CD4-positive, alpha-beta T cell treated with Interleukin-12 subunit alpha and Interleukin-12 subunit beta, for 1 hour (primary cell): ENCODE measurements at places on chromosomes 2 and 18.

DNA sequence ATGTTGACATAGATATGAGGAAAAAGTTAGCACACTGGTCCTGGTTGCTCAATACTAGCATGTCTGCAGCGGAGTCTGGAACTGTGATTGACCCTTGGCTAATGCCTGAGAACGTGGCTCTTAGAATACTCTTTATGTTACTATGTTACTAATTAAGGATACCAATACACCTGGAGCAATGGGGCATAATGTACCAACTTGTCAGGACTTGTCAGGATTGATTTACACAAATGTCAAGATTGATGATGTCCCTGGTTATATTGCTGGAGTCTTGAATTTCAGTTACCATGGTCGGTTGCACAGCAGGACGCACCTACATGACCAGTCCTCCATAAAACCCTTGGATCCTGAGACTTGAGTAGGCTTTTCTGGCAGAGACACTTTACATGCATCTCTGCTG lies 810.9 kb downstream of the CPS1 start:
- no peak for DNase-seq

- no peak for DNase-seq
Measured at GRCh38 chr2:238095143-238095542, 5.0 kb upstream of the ESPNL start.

DNA sequence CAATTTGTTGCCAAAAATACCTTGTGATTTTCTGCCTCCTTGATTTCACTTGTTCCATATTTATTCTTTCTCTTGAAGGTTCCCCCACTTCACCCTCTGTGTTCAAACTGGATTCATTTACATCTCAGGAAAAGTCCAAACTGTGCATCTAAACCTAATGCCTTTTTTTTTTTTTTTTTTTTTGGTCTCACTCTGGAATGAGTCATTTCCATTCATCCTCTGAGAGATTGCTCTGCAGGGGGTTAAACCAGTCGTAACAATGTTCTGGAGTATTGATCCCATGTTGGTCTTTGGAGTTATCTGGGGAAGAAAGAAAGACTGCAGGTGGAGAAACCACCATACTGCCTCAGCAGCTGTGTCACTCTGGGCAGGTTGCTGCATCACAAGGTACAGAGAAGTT lies 119.7 kb downstream of the TACR1 start:
- DNase-seq, result no peak

DNA sequence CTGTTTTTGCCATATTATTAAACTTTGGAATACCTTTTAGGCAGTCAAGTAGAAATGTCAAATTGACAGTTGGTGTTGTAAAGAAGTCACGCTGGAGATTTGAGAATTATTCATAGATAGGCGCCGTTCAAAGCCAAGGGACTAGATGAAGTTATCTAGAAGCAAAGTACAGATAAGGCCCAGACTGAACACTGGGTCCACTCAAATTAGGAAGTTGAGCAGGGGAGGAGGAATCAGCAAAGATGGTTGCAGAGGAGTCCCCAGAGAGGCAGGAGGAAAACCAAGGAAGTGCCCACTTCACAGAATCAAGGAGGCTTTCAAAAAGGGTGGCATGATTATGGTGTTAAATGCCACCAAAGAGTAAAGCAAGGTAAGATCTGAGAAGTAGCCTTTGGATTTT lies 9.6 kb upstream of the ALS2 start:
- no peak for DNase-seq

GRCh38 chr2:236934656-236935055 lies 151.0 kb upstream of the COPS8 start:
- DNase-seq, result no peak

- DNase-seq, result no peak
Measured at GRCh38 chr18:55421615-55422419, 166.2 kb downstream of the TCF4 start.

DNA sequence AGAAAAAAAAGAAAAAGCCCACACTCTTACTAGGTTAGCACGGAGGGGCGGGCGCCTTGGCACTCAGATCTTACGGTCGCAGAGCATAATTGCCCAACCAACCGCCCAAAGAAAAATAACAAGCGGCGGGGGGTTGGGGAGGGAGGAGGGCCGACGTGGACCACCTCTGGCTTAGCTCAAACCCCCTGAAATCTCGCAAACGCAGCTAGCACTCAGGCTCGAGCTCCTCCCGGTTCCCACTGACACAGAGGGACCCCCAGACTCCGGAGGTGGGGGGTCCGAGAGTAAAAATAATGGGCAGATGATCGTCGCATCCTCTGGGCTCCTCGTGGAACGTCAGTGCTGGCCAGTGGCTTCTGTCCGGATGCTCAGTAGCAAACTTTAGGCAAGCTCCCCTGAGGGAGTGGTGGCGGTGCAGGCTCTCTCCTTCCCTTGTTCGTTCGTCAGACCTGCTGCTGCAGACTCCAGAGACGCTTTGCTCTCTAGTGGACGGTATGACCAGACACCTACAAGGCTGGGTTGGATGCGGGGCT lies 12.0 kb downstream of the CATIP start:
- no peak for DNase-seq

- no peak for DNase-seq
Measured at GRCh38 chr2:242098034-242098433, 228.5 kb downstream of the RTP5 start.

GRCh38 chr2:233429175-233429897 lies 75.0 kb downstream of the DGKD start:
- DNase-seq, result no peak

GRCh38 chr2:66682476-66682875 lies 247.6 kb downstream of the MEIS1 start:
- no peak for DNase-seq

DNA sequence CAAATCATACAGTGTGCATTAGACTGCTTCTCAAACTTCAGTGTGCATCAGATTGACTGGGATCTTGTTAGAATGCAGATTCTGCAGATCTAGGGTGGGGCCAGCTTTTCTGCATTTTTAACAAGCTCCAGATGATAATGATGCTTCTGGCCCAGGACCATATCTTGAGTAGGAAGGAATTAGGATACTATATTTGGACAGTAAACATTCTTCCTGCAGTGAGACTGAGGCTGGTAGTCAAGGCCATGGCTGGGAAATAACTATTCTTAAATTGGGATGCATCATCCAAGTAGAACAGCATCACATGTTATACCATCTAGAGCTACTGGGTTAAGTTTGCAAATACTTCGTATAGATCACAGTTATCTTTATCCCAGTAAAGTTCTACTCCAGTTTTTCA lies 28.4 kb upstream of the ARMC9 start:
- DNase-seq, result no peak

GRCh38 chr2:207231967-207232366 lies 66.2 kb upstream of the KLF7 start:
- no peak for DNase-seq

GRCh38 chr2:6982449-6982848 lies 65.2 kb downstream of the RNF144A start:
- DNase-seq, result no peak
